Mesothelial cell of epicardium (in vitro differentiated cells): ENCODE measurements at places on chromosomes 2 and 18.

DNA sequence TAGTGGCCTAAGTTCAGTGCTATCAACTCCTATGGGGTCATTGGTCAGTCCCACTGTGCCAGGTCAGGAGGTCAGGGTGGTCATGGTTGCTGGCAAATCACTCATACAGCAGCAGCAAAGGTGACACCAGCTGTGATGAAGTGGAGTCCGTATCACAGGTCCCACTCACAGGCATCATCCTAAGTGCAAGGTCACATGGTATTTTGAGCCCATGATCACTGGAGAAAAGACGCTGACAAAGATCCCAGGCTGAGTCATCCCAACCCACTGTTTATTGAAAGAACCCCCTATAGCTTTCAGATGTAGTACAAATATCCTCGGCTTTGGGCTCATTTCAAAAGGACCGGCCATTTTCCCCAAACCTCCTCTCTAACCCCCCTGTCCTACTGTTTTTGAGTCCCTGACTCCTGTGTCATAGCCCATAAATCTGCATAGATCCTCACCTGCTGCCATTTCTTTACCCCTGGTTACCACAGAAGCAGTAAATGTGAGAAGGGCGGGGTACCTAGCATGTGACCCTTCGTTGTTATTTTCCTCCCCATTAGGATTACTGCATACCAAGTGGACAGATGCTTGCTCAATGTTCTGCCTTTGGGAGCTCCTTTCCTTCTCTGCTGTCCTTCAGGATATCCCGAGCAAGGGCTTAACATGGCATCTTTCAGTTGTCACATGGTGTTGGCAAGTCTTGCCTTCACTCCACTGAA lies 107.7 kb downstream of the COL6A3 start:
- no peak for DNase-seq

DNA sequence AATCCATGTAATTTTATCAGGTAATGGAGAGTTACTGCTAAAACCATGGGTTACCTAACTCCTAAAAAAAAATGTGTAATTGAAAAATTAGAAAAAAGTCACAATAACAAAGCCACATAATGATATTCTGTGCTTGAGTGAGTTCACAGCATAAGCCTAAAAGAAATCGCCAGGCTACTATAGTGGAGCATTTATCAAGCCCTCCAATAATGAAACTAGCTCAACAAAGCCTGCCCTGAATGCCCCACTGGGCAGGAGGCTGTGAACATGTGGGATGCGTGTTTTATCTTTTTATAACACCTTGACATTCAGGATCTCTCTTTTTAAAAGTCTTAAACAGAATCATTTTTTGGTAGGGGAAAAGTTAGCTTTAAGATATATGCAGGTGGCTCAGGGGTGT lies 86.3 kb downstream of the KCTD18 start:
- no peak for DNase-seq

DNA sequence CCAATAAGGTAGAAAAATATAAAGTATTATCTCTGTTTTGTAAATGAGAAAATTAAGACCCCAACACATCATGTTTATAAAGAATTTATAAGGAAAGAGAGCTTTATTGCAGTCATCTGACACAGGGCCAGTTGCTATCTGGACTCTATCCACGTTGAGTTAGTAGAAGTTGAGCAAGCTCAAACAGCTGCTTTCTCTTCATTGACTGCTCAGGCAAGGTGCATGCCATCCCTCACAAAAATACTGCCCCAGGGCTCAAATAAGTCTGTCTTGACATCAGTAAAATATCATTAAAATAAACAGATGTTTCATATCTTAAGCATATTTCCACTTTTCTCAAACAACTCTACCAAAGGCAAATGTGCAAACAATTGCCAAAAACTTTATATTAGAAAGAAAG lies 14.8 kb downstream of the COL5A2 start:
- no peak for DNase-seq

DNA sequence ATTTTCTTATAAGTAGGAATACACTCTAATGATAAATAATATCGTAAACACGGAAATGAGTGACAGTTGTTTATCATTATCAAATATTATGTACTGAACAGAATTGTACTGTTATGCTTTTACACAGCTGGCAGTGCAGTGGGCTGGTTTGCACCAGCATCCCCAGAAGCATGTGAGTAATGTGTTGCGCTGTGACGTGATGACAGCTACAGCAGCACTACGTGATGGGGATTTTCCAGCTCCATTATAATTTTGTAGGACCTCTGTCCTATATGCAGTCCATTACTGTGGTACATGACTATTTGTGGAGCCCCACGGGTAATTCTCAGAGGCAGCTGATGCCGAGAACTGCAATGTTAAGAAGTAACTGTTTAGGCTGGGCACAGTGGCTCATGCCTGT lies 77.3 kb upstream of the ATG16L1 start:
- DNase-seq: no peak

- DNase-seq: no peak
Measured at GRCh38 chr18:45317948-45318640, 297.2 kb upstream of the SLC14A2 start.

DNA sequence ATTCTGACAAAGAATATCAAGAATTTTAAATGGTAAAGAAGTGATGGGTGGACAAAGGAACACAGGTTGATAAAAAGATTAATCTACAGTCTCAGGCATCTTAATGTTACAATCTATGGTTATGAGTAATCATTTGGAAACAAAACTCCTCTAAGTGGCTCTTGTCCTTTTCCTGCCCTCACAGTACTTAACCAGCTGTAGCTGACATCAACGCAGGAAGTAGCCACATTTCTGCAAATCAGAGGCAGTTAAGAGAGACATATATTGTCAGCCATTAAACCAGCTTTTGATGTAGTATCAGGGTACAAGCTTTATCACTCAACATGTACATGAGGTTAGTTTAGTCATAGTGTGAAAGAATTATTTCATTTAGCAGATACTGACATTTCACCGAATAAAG lies 244.6 kb downstream of the NR4A2 start:
- no peak for DNase-seq

- DNase-seq: no peak
Measured at GRCh38 chr2:182615036-182615435, 101.0 kb upstream of the DNAJC10 start.

GRCh38 chr2:226179010-226179409 lies 620.6 kb downstream of the IRS1 start:
- no peak for DNase-seq

DNA sequence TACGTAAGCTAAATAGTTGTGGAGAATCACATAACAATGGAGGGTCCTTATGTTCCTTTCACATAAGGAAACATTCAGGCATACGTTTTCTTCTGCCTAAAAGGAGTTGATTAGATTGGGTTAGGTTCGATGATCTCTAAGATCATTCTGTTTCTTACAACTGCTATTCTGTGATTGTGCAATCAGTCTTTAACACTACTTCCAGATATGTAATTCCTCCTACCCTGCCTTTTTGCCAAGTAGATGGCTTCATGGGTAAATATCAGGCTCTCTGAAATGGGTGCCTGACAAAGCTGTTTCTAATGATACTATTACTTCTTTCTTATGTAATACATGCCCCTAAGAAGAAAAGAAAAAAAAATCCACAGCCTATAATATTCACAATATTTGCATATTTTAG lies 321.5 kb downstream of the XIRP2 start:
- DNase-seq: no peak

DNA sequence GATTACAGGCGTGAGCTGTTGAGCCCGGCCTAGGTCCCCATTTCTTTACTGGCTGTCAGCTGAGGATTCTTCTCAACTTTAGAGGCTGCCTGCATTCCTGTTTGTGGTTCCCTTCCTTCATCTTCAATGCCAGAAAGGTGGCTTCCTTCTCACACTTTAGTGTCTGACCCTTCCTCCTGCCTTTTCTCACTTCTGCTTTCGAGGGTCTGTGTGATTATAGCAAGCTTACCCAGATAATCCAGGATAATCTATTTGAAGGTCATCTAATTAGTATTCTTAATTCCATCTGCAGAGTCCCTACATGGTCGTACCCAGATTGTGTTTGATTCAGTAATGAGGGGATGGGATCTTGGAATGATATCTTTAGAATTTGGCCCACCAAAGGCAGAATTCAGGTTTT lies 157.4 kb downstream of the TANC1 start:
- DNase-seq: no peak

DNA sequence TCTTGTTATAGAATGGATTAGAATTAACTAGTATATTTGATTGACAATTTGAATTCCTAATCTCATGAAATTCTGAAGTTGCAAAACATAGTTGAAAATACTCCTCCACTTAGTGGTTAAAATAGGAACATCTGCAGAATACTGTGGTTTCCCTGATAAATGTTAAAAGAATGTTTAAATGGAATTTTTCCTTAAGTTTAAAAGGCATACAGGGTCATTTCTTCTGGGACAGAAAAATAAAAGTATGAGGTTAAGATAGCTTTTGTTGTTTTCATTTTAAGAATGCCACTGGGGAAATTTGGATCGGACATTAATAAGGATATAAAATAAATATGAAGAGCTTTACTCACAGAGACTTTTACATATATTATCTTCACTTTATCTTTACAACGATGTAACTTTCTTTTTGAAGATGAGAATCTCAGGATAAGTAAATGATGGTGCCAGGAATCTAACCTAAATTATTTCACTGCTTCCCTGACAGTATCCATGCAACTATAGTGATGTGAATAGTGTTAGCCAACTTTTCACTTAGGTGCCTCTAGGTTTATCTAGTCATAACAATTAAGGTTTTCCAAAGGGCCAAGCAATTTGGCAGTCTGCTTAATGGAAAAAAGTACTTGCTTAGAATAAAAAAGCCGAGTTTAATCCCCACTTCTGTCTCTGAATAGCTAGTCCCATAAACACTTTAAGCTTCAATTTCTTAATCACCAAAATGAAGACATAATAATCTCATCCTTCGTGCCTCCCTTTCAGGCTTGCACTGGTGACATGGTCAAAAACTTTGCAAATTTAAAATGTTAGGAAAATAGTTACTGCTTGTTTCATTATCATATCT lies 151.8 kb upstream of the STK17B start:
- no peak for DNase-seq

DNA sequence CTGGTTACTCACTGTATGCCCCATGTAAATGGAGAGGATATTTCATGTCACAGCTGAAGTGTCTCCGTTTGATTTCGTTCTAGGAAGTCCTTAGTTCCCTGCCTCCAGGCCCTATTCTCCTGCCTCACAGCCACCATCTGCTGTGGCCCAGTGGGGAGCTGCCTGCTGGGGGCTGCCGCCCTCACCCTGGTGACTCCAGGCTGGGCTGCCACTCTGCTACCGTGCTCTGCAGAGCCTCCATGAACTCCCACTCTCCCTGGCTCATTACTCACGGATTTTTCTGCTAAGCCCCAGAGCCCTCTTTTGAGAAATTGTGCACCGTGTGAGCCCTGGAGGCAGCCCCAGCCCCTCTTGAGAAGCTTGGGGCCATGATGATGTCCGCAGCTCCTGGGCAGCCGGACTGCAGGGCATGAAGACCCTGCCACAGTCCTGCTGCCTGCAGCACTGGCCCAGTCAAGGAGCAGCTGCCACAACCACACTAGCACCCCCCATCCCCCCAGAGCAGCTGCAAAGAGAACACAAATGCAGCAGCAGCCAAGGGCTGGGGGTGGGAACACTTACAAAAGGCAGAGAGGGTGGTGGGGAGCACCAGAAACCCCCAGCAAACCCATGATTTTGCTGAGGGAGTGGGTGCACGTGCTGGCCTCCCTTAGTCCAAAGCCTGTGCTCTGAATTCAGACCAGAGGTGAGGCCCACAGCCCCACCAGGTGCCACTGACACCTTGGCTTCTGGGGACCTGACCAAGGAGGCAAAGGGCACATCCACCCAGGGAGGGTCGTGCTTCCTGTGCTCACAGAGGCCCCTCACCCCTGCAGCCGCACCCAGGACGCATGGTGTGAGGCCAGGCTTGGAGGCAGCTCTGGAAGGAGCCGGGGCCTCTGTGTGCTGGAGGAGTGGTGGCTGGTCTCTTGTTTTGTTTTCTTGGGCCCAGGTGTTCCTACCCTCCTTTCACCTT lies 270.2 kb upstream of the RAB6C start:
- DNase-seq: no peak

DNA sequence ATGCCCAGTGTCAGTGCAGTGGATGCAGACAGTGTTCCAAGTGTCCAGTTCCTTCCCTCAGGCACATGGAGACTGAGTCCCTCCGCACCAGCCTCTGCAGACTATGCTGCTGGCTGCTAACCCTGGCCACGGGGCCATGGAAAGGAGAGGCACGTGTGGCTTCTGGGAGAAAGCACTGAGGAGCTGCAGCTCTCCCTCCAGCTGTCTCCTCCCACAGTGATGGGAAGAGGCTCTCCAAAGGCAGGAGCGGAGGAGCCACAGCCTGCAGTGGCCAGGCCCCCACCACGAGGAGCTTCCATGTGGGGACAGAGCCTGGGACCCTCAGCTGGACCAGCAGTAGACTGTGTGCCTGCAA lies 141.1 kb downstream of the NDUFA10 start:
- no peak for DNase-seq

- no peak for DNase-seq
Measured at GRCh38 chr2:101872480-101872879, 119.3 kb upstream of the IL1R2 start.

GRCh38 chr2:173159791-173160463 lies 84.3 kb downstream of the MAP3K20 start:
- DNase-seq: no peak

DNA sequence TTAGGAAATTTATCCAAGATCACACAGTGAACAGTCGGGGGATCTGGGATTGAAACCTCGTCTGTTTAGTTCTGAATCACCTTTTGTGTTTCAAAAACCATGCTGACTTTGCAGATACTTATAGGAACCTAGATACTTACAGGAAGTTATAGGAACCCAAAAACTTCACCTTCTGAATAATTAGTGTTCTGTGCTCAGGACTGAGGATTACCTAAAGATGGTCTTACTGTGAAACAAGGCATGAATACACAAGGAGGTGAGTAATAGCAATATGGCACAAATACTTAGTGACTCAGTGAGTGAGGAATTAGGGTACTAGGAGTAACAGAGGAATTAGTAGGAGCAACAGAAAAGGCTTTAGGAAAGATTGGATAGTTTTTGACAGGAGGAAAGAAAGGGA lies 145.5 kb downstream of the LRATD1 start:
- DNase-seq: no peak

DNA sequence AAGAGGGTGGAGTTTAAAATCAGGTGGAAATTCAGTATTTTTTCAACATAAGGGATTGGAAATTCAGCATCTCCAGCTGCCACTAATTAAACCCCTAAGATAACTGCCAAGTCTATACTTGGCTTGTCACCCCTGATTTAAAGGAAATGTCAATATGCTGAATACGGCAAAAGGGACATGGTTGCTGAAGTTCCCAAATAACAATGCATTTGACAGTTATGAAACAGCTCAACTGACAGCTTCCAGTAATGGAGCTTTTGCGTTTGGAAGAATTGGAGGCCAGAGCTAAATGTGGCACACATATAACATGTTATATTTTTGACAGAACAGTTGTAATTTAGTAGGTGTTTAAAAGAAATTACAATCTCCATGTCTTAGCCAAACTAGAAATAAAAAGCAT lies 1867.9 kb upstream of the LRRTM1 start:
- no peak for DNase-seq

DNA sequence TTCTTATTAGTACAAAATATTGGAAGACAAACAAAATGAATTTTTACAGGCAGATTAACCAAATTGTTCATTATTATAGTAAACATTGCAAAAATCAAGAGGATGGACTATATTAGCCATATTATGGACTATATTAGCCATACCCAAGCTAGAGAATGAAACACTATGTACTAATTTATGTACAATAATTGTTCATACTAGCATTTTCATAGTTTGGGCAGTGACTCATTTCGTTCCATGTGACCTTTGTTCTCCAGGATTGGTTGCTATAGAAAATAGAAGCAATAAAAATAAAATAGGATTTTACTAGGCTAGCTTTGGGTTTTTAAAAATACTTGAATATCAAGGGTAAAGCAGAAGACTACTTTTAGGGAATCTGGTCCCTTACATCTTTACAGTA lies 176.8 kb downstream of the ZEB2 start:
- DNase-seq: no peak

GRCh38 chr18:63063171-63063570 lies 256.4 kb downstream of the BCL2 start:
- no peak for DNase-seq
